Activated CD8-positive, alpha-beta T cell treated with anti-CD3 and anti-CD28 coated beads for 36 hours (primary cell): ENCODE measurements at places on chromosomes 7 and 10.
A peak's percentile ranks its signal among the peaks of the same experiment; 100 is the strongest.

GRCh38 chr10:12971001-12971788, 30.3 kb downstream of the CCDC3 start:
- no peaks in the 10 kb centered on the region for H3K4me1 ChIP-seq
- H3K36me3 ChIP-seq, result peaks cover 3% of the 10 kb centered on the region
- no peak overlapping the region for H3K27ac ChIP-seq
- H3K27me3 ChIP-seq, result peaks cover 7% of the 10 kb centered on the region

DNA sequence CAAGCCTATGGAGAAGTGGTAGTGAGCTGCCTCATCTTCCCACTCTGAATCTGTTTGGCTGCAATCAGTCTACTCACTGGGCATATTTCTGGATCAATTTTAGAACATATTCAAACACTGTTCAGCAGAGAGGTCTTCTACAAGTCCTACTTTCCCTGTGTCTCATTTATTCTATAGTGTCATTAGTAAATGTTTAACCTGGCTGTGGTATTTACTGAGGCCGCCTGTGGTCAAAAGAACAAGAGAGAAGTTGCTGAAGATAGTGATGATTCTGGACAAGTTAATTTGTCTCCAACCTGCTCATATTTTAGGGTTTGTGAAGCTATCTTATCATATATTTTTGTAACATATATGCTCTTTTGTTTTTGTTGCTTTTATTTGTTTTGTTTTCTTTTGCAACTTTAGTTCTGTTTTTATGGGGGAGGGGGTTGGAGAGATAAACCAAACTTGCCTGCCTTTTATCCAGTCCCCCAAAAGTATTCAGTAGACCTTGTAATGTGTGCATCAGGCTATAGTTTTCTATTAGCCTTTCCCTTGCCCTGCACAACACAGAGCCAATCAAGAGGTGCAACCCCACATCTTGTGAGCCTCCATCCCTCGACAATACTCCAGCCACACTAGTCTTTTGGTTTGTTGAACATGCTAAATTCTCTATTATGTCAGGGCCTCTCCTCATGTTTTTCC, 362.8 kb upstream of the MBL2 start:
- H3K27me3 ChIP-seq, result no peaks in the 10 kb centered on the region
- no peaks in the 10 kb centered on the region for H3K36me3 ChIP-seq
- no peak for DNase-seq
- no peaks in the 10 kb centered on the region for H3K4me1 ChIP-seq
- H3K27ac ChIP-seq, result no peak overlapping the region

DNA sequence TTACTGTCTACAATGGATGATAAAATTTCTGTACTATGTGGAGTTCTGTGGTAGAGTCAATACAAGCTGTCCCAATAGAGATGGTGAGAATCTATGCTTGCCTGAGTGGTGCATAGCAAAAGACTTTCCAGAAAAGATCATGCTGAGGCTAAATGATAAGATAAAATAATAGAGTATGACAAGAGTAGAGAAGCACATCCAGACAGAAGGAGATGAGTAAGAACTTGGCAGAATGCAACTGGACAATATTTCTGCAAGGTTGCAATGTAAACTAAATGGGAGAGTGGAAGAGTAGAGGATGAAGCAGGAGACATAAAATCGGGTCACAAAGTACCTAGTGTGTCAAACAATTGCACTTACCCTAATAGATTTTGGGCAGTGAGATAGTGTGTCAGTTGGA, 347.6 kb downstream of the MDFIC start:
- H3K27ac ChIP-seq, result no peak overlapping the region
- H3K27me3 ChIP-seq, result peaks cover 14% of the 10 kb centered on the region
- DNase-seq, result no peak
- H3K4me3 ChIP-seq, result no peak overlapping the region
- H3K4me1 ChIP-seq, result no peaks in the 10 kb centered on the region

- DNase-seq, result no peak
- H3K27me3 ChIP-seq, result no peaks in the 10 kb centered on the region
- peaks cover 3% of the 10 kb centered on the region for H3K36me3 ChIP-seq
- H3K4me1 ChIP-seq, result peaks cover 11% of the 10 kb centered on the region
- no peak overlapping the region for H3K27ac ChIP-seq
These were observed 427.1 kb downstream of the EXOC4 start for GRCh38 chr7:133679977-133680376.

DNA sequence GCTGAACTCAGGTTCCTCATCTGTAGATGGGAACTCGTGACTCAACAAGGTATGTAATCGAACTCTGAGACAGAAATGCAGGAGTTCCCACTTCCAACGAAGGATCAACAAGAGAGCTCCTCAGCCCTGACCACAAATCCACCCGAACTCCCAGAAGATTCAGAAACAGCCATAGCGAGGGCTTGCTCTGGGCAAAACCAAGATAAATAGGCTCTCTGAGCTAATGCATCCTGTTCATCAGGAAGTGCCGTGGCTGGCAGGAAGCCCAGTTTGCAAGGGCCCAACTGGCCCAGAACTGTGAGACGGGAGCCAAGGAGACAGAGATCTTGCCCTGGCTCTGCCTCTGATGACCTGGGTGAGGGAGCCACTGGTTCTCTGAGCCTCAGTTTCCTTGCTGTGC, 141.7 kb upstream of the PFKP start:
- H3K4me1 ChIP-seq, result peaks cover 3% of the 10 kb centered on the region
- no peaks in the 10 kb centered on the region for H3K36me3 ChIP-seq
- no peak overlapping the region for H3K4me3 ChIP-seq
- H3K27ac ChIP-seq, result no peak overlapping the region

DNA sequence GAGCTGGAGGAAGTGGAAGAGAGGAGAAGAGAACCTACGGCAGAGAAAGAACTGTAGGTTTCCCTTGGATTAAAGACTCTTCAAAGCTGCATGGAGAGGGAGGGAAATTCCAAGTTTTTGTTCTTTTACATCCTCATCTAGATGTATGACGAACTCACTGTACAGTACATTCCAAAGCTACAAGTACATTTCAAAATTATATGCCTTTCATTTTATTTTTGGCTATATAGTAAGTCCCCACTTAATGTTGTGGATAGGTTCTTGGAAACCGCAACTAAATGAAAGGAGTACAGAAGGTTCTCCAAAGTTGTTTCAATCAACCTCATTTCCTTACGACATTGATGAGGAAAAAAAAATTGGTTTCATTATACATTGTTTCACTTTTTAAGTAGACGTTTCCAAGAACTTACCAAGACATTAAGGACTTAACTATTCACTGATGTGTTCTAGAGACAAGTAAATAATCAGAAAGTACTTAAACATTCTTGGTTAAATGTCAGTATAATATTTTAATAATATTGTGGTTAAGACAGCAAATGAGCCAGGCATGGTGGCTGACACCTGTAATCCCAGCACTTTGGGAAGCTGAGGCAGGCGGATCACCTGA, 16.1 kb upstream of the JMJD1C start:
- H3K4me1 ChIP-seq, result peaks cover 11% of the 10 kb centered on the region
- no peak for DNase-seq
- no peak overlapping the region for H3K4me3 ChIP-seq

DNA sequence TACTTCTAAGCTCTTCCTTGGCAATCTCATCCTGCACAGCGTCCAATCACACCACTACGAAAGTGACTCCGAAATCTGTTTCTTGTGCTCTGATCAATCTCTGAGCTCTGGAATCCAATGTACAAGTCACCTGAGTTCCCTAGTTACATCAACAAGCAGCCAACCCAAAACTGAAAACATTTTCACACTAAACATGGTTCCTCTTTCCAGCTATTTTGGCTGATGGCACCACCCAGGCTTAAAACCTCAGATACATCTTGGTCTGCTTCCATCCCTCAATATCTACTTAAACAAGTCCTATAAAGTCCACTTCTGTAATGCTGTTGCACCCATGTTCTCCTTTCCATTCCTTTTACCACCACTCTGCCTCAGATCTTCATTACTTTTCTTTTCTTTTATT, 3.6 kb downstream of the BLOC1S2 start:
- H3K36me3 ChIP-seq, result peaks cover 25% of the 10 kb centered on the region
- no peak for DNase-seq
- no peaks in the 10 kb centered on the region for H3K27me3 ChIP-seq
- peaks cover 27% of the 10 kb centered on the region for H3K4me1 ChIP-seq
- H3K4me3 ChIP-seq, result no peak overlapping the region

DNA sequence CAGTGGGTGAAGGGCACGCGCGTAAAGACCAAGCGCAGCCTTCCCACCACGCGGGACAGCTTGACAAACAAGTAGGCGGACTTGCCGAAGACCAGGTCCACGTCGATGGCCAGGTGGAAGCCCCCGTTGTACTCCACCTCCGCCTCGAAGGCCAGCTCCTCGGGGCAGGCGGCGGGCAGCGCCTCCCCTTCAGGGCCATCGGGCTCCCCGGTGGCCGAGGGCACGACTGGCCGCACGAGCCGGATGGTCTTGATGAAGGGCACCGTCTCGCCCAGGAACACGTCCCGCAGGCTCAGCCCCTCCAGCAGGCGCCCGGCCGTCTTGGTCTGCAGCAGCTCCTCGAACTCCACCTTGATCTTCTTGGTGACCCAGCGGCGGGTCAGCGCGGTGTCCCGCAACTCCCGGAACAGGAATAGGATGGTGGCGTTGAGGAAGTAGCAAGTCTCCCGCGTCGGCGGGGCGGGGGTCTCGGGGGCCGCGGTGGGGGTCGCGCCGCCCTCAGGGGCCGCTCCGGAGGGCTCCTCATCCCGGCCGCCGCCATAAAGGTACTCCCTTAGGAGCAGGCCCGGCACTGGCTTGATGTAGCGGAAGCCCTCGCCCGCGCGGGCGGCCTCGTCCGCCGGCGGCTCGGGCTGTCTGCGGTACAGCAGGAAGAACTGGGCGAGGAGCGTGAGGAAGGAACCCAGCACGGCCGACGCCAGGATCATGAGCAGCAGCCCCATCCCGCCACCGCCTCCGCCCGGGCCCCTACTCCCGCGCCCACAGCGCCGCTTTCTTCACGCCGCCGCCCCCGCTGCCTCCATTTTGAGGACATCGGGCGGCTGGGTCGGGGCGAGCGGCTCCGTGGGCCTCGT, 507 bp downstream of the PDZD8 start:
- peak; percentile 41 for DNase-seq
- peak overlapping the region; percentile 89 for H3K4me3 ChIP-seq
- H3K36me3 ChIP-seq, result peaks cover 10% of the 10 kb centered on the region
- H3K27me3 ChIP-seq, result peaks cover 17% of the 10 kb centered on the region
- H3K27ac ChIP-seq, result peak overlapping the region; percentile 82

- peak; percentile 45 for DNase-seq
- no peaks in the 10 kb centered on the region for H3K36me3 ChIP-seq
- no peak overlapping the region for H3K4me3 ChIP-seq
- H3K27ac ChIP-seq, result no peak overlapping the region
- no peaks in the 10 kb centered on the region for H3K4me1 ChIP-seq
These were observed 22.9 kb upstream of the CAMK2B start for GRCh38 chr7:44348300-44348699.

- H3K4me3 ChIP-seq, result no peak overlapping the region
- H3K27me3 ChIP-seq, result no peaks in the 10 kb centered on the region
- no peak for DNase-seq
- no peak overlapping the region for H3K27ac ChIP-seq
- H3K4me1 ChIP-seq, result no peaks in the 10 kb centered on the region
These were observed 30.4 kb downstream of the FZD9 start for GRCh38 chr7:73463966-73464365.

DNA sequence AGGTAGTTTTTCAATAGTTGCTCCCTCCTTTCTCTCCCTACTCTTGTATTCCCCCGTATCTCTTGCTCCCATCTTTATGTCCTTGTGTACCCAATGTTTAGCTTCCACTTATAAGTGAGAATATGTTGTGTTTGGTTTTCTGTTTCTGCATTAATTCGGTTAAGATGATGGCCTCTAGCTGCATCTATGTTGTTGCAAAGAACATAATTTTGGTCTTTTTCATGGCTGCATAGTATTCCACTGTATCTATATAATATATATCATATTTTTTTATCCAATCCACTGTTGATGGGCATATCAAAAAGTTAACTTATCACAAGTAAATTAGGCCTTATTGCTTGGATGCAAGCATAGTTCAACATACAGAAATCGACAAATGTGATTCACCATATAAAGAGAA, 594.0 kb downstream of the TYW1 start:
- no peak overlapping the region for H3K4me3 ChIP-seq
- H3K27me3 ChIP-seq, result no peaks in the 10 kb centered on the region
- H3K36me3 ChIP-seq, result no peaks in the 10 kb centered on the region
- DNase-seq, result no peak
- no peaks in the 10 kb centered on the region for H3K4me1 ChIP-seq

- H3K4me1 ChIP-seq, result no peaks in the 10 kb centered on the region
- DNase-seq, result no peak
- H3K27ac ChIP-seq, result no peak overlapping the region
- H3K36me3 ChIP-seq, result no peaks in the 10 kb centered on the region
- no peak overlapping the region for H3K4me3 ChIP-seq
- H3K27me3 ChIP-seq, result peaks cover 5% of the 10 kb centered on the region
These were observed 90.6 kb downstream of the CACNB2 start for GRCh38 chr10:18230794-18231193.

- H3K36me3 ChIP-seq, result peaks cover 5% of the 10 kb centered on the region
- peaks cover 2% of the 10 kb centered on the region for H3K27me3 ChIP-seq
- peak overlapping the region; percentile 27 for H3K4me3 ChIP-seq
- H3K27ac ChIP-seq, result no peak overlapping the region
- no peak for DNase-seq
- peaks cover 16% of the 10 kb centered on the region for H3K4me1 ChIP-seq
These were observed 2.0 kb downstream of the OAT start for GRCh38 chr10:124416733-124417132.

- DNase-seq, result no peak
- peaks cover 2% of the 10 kb centered on the region for H3K4me1 ChIP-seq
- H3K27ac ChIP-seq, result no peak within 1 kb of the TSS
- peaks cover 13% of the 10 kb centered on the region for H3K27me3 ChIP-seq
- no peaks in the 10 kb centered on the region for H3K36me3 ChIP-seq
These were observed at the start of gene PTN for GRCh38 chr7:137343281-137343841. PTN (minus strand) TSS chr7:137343733; CDS start chr7:137254973, 88,760 bp downstream.

- peaks cover 10% of the 10 kb centered on the region for H3K4me1 ChIP-seq
These were observed 3.4 kb upstream of the MYL7 start for GRCh38 chr7:44144426-44144967.

- H3K27me3 ChIP-seq, result peaks cover 34% of the 10 kb centered on the region
- H3K27ac ChIP-seq, result no peak overlapping the region
- H3K36me3 ChIP-seq, result no peaks in the 10 kb centered on the region
- no peak overlapping the region for H3K4me3 ChIP-seq
- peaks cover 15% of the 10 kb centered on the region for H3K4me1 ChIP-seq
These were observed 4.7 kb upstream of the NOS3 start for GRCh38 chr7:150986099-150986512.

GRCh38 chr10:124019886-124020797, 73.3 kb downstream of the CHST15 start:
- no peak for DNase-seq
- H3K36me3 ChIP-seq, result no peaks in the 10 kb centered on the region
- H3K27me3 ChIP-seq, result no peaks in the 10 kb centered on the region
- no peak overlapping the region for H3K4me3 ChIP-seq

GRCh38 chr7:128886391-128887168, 23.9 kb downstream of the ATP6V1F start:
- H3K27me3 ChIP-seq, result peaks cover 9% of the 10 kb centered on the region
- H3K27ac ChIP-seq, result no peak overlapping the region
- H3K4me3 ChIP-seq, result no peak overlapping the region
